Head of caudate nucleus (tissue), 42 donors: ENCODE measurements at places on chromosomes 4 and X.

GRCh38 chrX:69027181-69028005, 137.9 kb downstream of the PJA1 start:
- no peak for DNase-seq

- DNase-seq: no peak
Measured at GRCh38 chr4:61493470-61493869, 293.3 kb downstream of the ADGRL3 start.

DNA sequence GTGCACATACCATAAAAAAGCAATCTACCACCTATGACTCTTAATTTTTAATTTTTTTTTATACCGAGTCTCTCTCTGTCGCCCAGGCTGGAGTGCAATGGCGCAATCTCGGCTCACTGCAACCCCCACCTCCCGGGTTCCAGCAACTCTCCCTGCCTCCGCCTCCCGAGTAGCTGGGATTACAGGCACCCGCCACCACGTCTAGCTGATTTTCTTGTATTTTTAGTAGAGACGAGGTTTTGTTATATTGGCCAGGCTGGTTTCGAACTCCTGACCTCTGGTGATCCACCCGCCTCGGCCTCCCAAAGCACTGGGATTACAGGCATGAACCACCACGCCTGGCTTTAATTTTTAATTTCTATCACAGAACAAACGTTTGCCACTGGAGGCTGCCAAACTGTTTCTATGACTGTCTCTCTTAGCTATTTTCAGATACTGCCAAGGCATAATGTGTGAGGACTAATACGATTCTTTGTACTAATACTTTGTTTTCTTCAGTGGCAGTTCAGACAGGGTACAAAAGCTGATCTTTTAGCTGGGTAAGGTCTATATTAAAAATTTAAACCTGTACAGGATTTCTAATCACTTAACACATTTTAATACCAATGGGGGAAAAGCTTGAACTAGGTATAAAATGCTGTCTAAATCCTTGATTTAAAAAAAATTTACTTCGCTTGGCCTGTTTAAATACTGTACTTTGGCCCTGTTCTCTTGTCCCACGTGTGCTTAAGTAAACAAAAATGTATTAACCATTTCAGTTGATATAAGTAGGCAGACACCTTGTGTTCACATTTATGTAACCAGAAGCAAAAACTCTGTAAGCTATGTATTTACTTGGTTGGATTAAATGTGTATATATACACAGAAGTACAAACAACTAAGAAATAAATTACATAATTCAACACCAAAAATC, 2.3 kb downstream of the PGRMC2 start:
- DNase-seq: no peak

GRCh38 chrX:46693149-46693548, 65.8 kb downstream of the SLC9A7 start:
- no peak for DNase-seq

GRCh38 chrX:74924449-74925224, 615 bp downstream of the NEXMIF start:
- peak; percentile 16 for DNase-seq

DNA sequence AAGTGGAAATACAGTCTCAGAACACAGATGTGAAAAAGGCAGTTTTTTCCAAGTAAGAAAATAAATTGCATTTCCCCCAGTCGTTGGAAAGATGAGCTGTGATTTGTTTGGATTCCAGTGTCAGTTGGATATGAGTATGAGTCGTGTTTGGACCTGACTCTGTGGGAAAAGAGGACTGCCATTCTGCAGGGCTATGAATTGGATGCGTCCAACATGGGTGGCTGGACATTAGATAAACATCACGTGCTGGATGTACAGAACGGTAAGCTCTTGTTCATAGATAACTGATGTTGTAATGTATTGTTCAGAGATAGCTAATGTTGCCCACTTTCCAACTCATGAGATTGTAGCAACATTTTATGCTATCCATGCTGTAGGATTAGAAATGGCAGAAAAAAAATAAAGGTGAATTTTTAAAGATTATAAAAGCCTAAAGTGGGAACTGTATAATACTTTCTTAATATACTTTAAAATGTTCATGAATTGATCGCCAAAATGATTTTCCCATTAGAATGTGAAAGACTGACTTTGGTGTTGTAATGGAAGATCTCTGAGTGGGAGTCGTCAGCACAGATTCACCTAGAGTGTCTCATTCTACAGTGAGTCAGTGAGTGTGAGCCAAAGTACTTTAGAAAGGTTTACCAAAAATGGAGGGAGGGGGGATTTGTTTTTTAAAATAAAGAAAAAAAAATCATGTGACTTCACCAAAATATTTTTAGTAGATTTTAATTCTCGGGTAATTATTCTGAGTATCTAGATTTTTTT, 178.7 kb downstream of the DCTD start:
- peak; percentile 15 for DNase-seq

- no peak for DNase-seq
Measured at GRCh38 chrX:48719958-48720357, 23.4 kb downstream of the SUV39H1 start.

- DNase-seq: no peak
Measured at GRCh38 chrX:148134578-148134977, 153.4 kb downstream of the FMR1NB start.

DNA sequence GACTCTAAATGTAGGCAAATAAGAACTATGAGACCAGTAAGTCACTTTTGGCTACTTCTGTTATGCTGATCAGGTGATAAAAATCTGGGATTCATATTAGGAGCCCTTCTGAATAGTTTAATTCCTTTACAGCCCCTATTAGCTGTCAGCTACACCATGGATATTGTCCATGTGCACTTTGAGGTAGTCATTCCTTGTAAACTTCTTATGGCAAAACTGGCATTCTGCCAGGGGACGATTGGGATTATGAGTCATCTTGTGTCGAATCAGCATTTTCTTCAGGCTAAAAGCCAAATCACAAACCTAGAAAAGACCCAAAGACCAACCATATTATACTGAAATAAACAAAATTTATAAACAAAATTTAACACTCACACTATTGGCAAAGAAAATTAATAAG, 227.6 kb downstream of the PRDM5 start:
- no peak for DNase-seq

DNA sequence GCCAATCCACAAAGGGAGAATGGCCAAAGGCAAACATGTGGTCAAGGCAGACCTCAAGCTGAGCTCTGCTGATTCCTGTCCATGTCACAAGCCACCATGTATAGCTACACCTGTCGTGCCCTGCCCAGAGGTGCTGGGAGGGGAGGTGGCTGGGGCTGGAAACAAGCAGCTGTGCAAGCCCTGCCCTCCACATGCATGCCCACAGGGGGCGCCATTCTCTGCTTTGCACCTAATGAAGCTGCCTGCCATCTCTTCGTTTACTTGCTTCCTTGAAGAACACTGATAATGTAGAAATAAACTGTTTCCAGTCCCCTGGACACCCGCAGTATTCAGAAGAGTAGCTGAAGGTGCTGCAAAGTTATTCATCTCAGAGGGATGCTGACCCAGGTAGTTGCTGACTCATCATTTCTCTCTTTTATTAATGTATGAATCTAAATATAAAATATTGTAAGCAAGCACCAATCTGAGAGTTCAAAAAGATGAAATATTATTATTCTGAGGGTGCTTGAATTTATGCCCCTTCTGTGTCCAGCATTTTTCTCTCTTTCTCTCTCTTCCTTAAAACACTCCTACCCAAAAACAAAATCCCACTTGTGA, 278.6 kb downstream of the ADGRA3 start:
- peak; percentile 22 for DNase-seq

DNA sequence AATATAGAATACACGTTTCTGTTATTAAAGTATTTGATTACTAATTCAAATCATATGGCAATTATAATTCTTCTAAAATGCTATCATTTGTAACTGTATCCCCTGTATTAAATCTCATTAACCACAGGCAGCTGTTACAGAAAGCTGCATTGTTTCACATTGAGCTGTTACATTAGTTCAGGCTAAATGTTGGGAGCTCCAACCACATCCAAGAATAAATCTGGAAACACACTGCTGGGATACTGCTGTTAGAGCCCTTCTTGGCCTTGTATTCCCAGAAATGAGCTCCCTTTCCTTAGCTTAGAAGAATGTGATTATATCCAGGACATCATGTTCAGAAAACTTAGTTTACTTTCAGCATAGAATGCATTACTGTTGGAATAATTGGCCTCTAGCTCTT, 48.2 kb downstream of the GUCY1B1 start:
- no peak for DNase-seq

DNA sequence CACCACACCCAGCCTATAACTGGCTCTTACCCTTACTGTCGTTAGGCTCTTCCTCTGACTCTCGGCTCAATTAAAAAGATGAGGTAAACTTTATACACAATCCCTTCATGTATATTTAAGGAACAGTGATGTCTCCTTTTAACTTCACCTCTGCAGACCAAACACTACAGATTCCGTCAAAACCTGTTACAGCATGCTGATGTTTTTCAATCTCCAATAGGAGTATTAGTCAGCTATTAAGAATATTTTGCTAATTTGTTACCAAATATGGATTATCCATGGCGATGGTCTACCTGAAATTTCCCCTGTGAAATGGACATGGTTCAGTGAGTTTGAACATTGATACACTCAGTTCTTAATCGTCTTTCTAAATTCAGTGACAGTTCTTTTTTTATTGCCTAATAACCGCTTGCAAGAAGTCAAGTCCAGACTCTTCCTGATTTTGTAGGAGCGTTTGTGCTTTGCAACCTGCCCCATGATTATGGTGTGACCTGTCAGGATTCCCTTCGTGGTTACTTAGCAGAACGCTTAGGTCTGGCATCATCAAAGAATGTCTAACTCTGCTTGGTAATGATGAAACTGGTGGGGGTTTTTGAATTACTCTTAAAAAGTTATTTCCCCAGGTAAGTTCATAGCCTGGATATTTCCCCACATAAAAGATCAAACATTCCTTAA, 72.2 kb upstream of the STOX2 start:
- DNase-seq: no peak

DNA sequence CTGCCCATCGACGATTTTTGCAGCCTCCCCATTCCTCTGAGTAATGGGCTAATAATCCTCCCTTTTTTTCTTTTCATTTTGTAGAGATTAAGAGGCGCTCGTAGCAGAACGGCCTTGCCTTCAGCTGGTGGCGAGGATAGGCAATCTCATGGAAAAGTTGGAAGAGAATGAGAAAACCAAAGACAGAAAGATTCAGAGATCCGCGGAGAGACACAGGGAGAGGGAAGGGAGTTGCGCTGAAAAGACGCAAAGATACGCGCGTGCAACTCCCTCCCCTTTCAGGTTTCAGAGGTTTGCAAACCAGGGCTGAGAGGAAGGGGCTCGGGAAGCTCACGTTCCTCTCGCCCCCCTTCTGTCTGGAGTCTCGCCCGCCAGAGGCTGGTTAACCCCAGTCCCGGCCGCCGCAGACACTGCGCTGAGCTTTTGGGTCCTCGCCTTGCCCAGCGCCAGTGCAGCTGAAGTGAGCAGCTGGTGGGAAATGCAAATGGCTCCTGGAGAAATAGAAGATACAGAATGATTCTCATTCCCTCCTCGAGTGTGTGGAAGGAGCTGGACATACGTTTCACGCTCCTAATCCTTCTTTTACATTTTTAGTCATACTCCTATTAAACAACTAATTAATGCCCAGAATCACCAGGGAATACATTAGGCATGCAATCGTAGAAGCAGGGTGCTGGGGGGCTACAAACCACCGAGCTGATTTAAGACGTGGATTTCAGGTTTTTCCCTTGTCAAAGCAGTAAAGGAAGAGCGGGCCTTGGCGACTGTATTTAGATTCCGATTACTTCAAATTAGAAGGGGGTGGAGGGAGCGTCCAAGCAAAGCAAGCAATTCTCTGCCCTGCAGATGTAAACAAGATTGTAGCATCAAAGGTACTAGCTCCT, 16.6 kb upstream of the PITX2 start:
- no peak for DNase-seq

DNA sequence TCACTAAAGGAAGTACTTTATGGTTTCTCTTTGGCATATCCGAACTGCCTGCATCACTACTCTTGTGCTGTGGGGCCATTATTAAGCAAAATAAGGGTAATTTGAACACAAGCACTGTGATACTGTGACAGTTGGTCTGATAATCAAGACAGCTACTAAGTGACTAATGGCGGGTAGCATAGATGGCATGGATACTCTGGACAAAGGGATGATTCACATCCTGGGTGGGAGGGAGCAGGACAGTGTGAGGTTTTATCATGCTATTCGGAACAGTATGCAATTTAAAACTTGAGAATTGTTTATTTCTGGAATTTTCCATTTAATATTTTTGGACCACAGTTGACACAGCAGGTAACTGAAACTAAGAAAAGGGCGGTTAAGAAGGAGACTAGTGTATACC, 52.6 kb upstream of the CITED1 start:
- DNase-seq: no peak

- no peak for DNase-seq
Measured at GRCh38 chrX:109299091-109299490, 182.8 kb downstream of the GUCY2F start.

- no peak for DNase-seq
Measured at GRCh38 chrX:51852096-51852495, 41.3 kb upstream of the MAGED1 start.

GRCh38 chr4:110636171-110636679, 13.3 kb upstream of the PITX2 start:
- DNase-seq: no peak

- no peak for DNase-seq
Measured at GRCh38 chr4:39029752-39030694, 2.2 kb downstream of the TMEM156 start.

DNA sequence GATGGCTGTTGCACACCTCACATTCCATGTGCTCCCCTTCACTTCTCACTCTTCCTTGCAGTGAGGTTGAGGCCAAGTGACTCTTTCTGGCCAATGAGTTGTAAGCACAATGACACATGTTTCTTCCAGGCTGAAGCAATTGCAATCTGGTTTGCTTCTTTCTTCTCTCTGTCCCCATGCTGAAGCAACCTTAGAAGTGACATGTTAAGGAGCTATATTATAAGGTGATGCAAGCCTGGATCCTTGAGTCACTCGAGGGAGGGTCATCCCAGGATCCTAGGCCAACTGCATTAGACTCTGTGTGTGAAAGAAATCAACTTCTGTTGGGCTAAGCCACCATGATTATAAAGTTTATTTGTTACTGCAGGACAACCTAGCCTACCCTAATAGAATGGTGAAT, 45.5 kb upstream of the HS3ST1 start:
- no peak for DNase-seq

DNA sequence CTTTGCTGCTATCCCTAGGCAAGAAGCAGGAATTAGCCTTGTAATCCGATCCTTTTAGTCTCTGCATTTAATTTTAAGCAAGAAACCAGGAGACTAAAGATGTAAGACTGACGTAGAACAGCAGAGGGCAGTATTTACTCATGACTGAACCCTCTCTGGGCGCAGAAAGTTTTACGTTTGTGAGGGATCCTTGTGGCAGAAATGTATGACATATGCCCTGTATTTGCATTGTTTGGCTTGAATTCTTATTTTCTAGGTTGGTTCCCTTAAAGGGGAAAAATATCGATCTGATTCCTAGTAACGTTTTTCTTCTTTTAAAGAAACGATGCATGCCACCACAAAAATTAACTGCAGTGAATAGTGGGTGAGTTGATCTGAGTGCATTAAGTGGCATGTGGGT, 1.3 kb upstream of the FAT4 start:
- DNase-seq: no peak

- DNase-seq: no peak
Measured at GRCh38 chrX:67780694-67781109, 236.9 kb downstream of the AR start.
